ENCODE measurements at places on chromosomes 4 and X. TPM values are rescaled to one million over a fixed set of nuclear protein-coding genes. Genes with fewer than 3 reads are reported as not detected.
A peak's percentile ranks its signal among the peaks of the same experiment; 100 is the strongest.

DNA sequence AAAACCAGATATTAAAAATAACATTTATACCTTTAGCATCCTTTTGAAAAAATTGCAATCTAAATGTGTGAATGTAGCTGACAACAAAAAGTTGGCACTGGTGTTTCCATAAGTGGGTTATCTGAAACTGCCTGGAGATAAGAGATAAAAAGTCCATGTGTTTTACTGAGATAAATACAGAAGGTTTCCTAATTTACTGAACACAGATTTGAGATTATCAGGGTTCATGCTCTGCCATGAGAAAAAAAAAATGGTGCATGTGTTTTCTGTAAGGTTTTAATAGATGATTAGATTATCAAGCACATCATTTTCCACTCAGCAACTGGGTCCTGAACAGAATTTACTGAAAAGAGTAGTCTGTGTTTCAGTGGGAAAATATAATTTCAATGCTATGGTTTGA lies 326.2 kb upstream of the SLIT2 start:
- no peak overlapping the region for H3K4me3 ChIP-seq
- no peaks in the 10 kb centered on the region for H3K4me1 ChIP-seq
- H3K27ac ChIP-seq: no peak overlapping the region

DNA sequence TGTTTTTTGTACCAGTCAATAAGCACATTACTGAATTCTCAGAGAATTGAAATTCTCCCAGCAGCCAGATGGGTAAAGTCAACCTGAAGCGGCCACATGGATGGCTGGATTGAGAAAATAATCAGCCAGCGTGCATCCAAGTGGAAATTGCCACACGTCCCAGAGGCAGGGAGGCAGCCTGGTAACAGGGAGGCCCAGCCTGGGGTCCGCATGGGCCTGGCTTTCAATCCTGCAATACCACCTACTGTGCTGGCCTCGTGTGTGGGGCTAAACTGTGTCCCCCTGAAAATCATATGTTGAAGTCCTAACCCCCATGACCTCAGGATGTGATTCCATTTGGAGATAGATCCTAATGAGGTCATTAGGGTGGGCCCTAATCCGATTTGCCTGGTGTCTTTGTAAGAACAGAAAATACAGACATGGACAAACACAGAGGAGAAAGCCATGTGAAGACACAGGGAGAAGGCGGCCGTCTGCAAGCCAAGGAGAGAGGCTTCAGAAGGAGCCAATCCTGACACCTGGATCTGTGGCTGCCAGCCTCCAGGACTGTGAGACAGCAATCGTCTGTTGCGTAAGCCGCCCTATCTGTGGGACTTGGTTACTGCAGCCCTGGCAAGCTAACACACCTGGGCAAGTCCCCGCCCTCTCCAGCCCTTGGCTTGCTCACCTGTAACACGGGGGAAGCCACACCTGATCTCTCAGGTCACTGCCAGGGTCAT lies 90.3 kb downstream of the JAKMIP1 start:
- H3K27me3 ChIP-seq: no peaks in the 10 kb centered on the region
- H3K27ac ChIP-seq: no peak overlapping the region
- DNase-seq: no peak
- H3K36me3 ChIP-seq: peaks cover 20% of the 10 kb centered on the region
- H3K4me3 ChIP-seq: no peak overlapping the region
- H3K4me1 ChIP-seq: peaks cover 10% of the 10 kb centered on the region

The RTL5 gene
- total RNA-seq: 0.21 TPM

GRCh38 chr4:71026086-71026485 lies 32.6 kb downstream of the DCK start:
- H3K4me3 ChIP-seq: no peak overlapping the region
- peaks cover 45% of the 10 kb centered on the region for H3K36me3 ChIP-seq
- no peak overlapping the region for H3K27ac ChIP-seq
- no peak for DNase-seq
- H3K4me1 ChIP-seq: peaks cover 7% of the 10 kb centered on the region

The VSIG4 gene
- total RNA-seq: not detected

GRCh38 chrX:47862680-47863079 lies 26.0 kb downstream of the ZNF81 start:
- peaks cover 24% of the 10 kb centered on the region for H3K36me3 ChIP-seq
- no peak overlapping the region for H3K4me3 ChIP-seq
- H3K4me1 ChIP-seq: peaks cover 4% of the 10 kb centered on the region
- no peaks in the 10 kb centered on the region for H3K27me3 ChIP-seq
- DNase-seq: no peak

- H3K4me3 ChIP-seq: no peak overlapping the region
- H3K27ac ChIP-seq: no peak overlapping the region
- no peaks in the 10 kb centered on the region for H3K4me1 ChIP-seq
- no peaks in the 10 kb centered on the region for H3K27me3 ChIP-seq
- H3K36me3 ChIP-seq: no peaks in the 10 kb centered on the region
- peak; percentile 66 for DNase-seq
Measured at GRCh38 chrX:69387567-69388487, 116.3 kb upstream of the NALF2 start.

DNA sequence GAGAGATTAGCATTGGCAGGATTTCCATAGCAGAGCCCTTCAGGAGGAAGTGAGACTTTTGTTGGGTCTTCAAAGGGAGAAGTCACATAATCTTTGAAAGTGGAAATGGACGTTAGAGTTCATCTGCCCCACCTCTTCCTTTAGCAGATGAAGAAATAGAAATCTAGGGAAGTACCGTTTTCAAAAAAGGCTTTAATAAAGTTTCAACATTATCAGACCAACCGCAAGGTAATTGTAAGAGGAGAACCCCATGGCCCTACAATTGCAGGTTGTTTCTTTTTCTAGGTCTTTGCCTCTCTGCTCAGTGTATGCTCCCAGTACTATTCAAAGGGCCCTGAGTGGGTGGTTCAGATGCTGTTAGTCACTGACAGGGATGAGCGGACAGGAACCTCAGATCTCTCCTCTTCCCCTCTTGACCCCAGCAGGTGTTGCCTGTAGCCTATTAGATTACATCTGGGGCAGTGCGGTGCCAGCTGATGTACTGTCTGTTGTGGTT lies 48.6 kb upstream of the AP1S2 start:
- no peaks in the 10 kb centered on the region for H3K27me3 ChIP-seq
- no peaks in the 10 kb centered on the region for H3K36me3 ChIP-seq
- no peak overlapping the region for H3K4me3 ChIP-seq
- H3K27ac ChIP-seq: no peak overlapping the region
- H3K4me1 ChIP-seq: no peaks in the 10 kb centered on the region

GRCh38 chr4:169885893-169886292 lies 128.1 kb upstream of the HPF1 start:
- no peak overlapping the region for H3K4me3 ChIP-seq
- no peaks in the 10 kb centered on the region for H3K36me3 ChIP-seq
- no peaks in the 10 kb centered on the region for H3K27me3 ChIP-seq
- no peaks in the 10 kb centered on the region for H3K4me1 ChIP-seq
- H3K27ac ChIP-seq: no peak overlapping the region

- no peaks in the 10 kb centered on the region for H3K36me3 ChIP-seq
- no peaks in the 10 kb centered on the region for H3K4me1 ChIP-seq
- H3K27me3 ChIP-seq: peaks cover 3% of the 10 kb centered on the region
- DNase-seq: no peak
Measured at GRCh38 chrX:46386511-46386910, 158.7 kb downstream of the ZNF674 start.

- H3K36me3 ChIP-seq: no peaks in the 10 kb centered on the region
- no peaks in the 10 kb centered on the region for H3K4me1 ChIP-seq
- DNase-seq: no peak
- no peak overlapping the region for H3K27ac ChIP-seq
Measured at GRCh38 chrX:21812628-21813027, 26.8 kb upstream of the MBTPS2 start.

- H3K27ac ChIP-seq: no peak overlapping the region
- no peaks in the 10 kb centered on the region for H3K36me3 ChIP-seq
- H3K4me1 ChIP-seq: no peaks in the 10 kb centered on the region
- no peak overlapping the region for H3K4me3 ChIP-seq
Measured at GRCh38 chr4:144582975-144583374, 63.0 kb upstream of the HHIP start.

- DNase-seq: no peak
- no peaks in the 10 kb centered on the region for H3K27me3 ChIP-seq
- no peak overlapping the region for H3K27ac ChIP-seq
- no peaks in the 10 kb centered on the region for H3K4me1 ChIP-seq
- H3K4me3 ChIP-seq: no peak overlapping the region
- H3K36me3 ChIP-seq: no peaks in the 10 kb centered on the region
Measured at GRCh38 chrX:148947399-148947975, 447.1 kb downstream of the AFF2 start.

GRCh38 chrX:21725496-21725895 lies 32.4 kb downstream of the SMPX start:
- H3K27me3 ChIP-seq: peaks cover 4% of the 10 kb centered on the region
- no peaks in the 10 kb centered on the region for H3K4me1 ChIP-seq

- no peak overlapping the region for H3K27ac ChIP-seq
- no peaks in the 10 kb centered on the region for H3K36me3 ChIP-seq
- H3K27me3 ChIP-seq: no peaks in the 10 kb centered on the region
- H3K4me3 ChIP-seq: no peak overlapping the region
- DNase-seq: no peak
- peaks cover 6% of the 10 kb centered on the region for H3K4me1 ChIP-seq
Measured at GRCh38 chrX:120664081-120664480, 34.2 kb upstream of the C1GALT1C1 start.

DNA sequence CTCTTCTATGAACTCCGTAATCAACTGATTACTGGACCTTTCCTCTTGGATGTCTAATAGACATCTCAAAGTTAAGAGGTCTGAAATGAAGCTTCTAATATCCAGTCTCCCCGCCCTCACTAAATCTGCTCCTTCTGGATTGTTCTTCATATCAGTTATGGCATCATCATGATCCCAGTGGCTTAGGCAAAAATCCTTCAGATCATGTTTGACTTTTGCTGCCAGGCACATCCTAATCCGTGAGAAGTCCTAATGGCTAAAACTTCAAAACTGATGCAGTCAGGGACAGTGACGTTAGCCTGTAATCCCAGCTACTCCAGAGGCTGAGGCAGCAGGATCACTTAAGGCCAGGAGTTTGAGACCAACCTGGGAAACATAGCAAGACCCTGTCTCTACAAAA lies 55.1 kb upstream of the GUCY1A1 start:
- peaks cover 5% of the 10 kb centered on the region for H3K4me1 ChIP-seq
- no peaks in the 10 kb centered on the region for H3K36me3 ChIP-seq
- no peak overlapping the region for H3K27ac ChIP-seq
- peaks cover 26% of the 10 kb centered on the region for H3K27me3 ChIP-seq

GRCh38 chrX:96591421-96591820 lies 93.2 kb upstream of the DIAPH2 start:
- no peak for DNase-seq
- no peak overlapping the region for H3K27ac ChIP-seq
- no peaks in the 10 kb centered on the region for H3K4me1 ChIP-seq
- H3K4me3 ChIP-seq: no peak overlapping the region
- H3K36me3 ChIP-seq: no peaks in the 10 kb centered on the region
- no peaks in the 10 kb centered on the region for H3K27me3 ChIP-seq

- H3K36me3 ChIP-seq: no peaks in the 10 kb centered on the region
- no peak overlapping the region for H3K4me3 ChIP-seq
Measured at GRCh38 chr4:188930822-188931221, 791.6 kb downstream of the TRIML1 start.

DNA sequence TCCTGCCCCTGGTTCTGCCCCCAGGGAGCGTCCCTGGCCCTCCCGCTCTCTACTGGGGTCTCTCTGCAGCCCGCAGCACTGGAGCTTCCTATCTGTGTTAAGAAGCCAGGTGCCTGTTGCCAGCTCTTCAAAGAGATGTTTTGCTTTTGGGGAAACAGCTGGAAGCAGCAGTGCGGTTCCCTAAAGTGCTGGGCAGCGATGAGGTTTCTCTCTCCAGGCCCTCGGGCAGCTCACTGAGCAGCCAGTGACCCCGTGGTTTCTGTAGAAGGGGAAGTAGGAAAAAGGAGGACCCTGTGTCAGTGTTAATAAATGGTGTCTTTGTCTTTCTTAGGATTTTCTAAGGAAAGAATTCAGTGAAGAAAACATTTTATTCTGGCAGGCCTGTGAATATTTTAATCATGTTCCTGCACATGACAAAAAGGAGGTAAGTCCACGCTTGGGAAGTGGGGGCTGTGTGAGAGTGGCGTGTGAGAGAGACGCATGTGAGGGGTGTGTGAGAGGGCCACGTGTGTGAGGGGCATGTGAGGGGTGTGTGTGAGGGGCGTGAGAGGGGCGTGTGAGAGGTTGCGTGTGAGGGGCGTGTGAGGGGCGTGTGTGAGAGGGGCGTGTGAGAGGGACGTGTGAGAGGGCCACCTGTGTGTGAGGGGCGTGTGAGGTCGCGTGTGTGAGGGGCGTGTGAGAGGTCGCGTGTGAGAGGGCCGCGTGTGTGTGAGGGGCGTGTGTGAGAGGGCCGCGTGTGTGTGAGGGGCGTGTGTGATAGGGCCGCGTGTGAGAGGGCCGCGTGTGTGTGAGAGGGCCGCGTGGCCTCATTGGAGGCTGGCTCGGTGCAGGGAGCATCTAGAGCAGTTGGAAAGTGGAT lies 27.1 kb upstream of the HGFAC start:
- H3K4me3 ChIP-seq: no peak overlapping the region
- H3K36me3 ChIP-seq: no peaks in the 10 kb centered on the region
- no peak overlapping the region for H3K27ac ChIP-seq
- no peaks in the 10 kb centered on the region for H3K4me1 ChIP-seq

The CFP gene
- 4.4 TPM for total RNA-seq

DNA sequence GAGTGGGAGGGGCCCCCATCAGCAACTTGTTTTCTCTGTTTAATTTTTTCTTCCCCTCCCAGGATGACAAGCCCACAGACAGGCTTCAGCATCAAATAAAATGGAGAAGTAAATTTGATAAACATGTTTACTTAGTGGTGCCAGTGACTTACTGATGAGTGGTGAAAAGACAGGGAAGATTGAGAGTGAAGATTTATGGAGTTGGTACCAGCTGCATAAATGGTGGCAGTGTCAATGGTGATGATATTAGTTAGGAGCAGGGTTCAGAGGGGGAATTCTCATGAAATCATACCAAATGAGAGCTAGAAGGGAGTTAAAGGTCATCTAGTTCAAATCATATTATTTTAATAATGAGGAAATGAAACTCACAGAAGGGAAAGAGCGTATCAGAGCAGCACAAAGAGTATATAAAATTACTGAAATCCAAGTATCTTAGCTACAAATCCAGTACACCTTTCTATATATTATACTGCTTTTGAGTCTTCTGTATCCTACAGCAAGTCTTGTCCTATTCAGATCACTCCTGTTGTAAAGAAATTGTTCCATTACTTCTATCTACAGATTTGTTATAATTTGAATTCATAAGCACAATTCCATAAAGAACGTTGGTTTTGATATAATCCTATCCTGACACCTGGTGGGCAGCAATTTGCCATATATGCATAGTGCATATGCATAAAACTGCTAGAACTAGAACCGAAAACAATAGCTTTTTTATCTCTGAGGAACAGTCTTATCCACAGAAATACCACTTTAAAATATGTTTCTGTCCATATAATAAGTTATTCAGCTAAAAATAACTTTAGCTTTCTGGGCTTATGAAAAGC lies 5.0 kb downstream of the P2RY10 start:
- H3K4me3 ChIP-seq: peak overlapping the region; percentile 98
- H3K27me3 ChIP-seq: no peaks in the 10 kb centered on the region
- peak overlapping the region; percentile 38 for H3K27ac ChIP-seq
- peaks cover 46% of the 10 kb centered on the region for H3K4me1 ChIP-seq
- H3K36me3 ChIP-seq: peaks cover 66% of the 10 kb centered on the region
